ENCODE measurements at places on chromosomes 1 and 21.

GRCh38 chr1:155183775-155184221 lies 10.1 kb downstream of the TRIM46 start:
- no peak for DNase-seq

DNA sequence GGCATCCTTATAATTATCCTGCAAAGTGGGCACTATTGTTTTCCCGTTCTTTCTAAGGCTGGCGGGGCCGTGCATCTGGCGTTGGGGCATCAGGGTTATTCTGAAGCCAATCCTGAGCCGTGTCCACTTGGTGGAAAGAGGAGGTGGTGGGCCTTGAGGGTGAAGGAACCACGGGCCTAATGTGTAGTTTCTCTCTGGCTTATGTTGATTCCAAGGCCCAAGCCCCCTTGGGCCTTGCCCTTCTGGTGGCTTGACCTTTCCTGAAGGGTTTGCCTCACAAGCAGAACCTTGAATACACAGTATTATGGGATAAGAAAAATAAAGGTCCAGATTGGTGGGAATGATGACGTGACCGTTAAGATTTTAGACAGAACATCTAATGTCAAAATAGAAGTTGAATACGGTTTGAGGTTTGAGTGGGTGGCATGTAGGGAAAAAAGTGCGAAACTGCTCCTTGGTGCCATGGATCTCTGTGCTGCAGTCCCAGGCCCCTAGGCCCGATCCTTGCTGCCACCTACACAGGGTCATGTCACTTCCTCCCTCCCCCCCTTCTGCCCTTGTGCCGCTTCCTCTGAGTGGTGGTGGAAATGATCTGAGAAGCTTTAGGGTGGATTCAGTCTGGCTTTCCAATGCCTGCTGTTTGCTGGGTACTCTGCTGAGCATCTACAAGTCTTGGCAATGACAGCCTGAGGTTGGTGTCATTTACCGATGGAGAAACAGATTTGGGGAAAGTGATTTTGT lies 90.5 kb downstream of the PRDM2 start:
- no peak for DNase-seq

DNA sequence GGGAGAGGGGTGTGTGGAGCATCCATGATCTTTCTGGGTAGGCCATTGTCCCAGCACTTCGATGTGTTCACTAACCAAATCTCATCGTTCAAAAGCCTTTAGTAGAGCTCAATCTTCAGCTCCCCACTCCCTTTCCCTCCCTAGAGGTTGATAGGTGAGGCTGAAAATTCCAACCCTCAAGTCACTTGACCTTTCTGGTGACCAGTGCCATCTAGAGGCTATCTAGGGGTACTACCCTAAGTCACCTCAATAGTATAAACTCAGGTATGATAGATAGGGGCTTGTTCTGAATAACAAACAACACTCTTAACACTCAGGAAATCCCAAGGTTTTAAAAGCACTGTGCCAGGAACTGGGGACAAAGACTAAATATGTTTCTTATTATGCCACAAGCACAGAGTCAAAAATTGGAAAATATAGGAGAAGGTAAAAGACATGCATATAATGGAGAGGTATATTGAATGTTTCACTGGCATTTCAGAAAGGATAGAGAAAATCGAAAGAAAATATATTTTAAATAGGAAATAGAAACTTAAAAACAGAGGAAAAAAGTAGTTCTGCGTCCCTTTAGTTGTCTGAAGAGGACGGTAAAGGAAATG lies 42.9 kb upstream of the CD53 start:
- DNase-seq: peak; percentile 11

DNA sequence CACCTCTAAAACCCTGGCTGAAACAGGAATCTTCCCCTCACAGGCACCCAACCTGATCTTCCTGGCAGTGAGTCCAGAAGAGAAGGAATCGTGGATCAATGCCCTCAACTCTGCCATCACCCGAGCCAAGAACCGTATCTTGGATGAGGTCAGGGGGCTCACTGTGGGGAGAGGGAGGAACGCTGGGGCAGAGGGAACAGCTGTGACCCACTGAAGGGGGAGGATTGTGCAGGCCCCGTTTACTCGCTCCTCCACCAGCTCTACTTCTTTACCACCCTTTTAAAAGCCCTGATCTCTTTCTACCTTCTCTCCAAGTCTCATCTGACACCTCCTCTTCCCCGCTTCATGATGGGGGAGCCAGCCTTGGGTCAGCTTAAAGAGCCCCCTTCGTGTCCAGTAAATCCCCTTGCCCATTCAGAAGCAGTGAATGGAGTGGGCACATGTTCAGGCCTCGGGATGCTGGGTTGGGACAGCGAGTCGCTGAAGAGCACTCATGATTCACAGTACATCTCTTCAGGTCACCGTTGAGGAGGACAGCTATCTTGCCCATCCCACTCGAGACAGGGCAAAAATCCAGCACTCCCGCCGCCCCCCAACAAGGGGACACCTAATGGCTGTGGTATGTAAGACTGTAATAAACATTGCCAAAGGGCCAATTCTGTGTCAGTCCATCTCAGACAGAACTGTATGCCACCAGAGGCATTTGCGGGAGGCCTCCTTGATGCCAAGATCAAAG lies 7.3 kb downstream of the PLEKHO1 start:
- no peak for DNase-seq

DNA sequence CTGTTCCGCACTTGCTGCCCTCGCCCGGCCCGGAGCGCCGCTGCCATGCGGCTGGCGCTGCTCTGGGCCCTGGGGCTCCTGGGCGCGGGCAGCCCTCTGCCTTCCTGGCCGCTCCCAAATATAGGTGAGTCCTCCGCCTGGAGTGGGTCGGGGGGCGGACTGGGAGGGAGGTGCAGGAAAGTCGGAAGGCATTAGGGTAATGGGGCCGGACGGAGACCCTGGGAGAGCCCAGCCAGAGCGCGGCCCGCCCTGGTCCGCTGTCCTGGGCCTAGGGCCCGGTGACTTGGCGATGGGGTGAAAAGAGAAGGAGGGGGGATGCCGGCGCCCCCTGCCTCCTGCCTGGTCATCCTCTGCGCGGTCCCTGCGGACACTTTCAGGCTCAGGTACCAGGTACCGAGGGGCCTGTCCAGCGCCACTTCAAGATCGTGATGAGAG lies 243 bp downstream of the ADAM15 start:
- DNase-seq: no peak

- no peak for DNase-seq
Measured at GRCh38 chr1:64223329-64224151, 20.1 kb downstream of the UBE2U start.

DNA sequence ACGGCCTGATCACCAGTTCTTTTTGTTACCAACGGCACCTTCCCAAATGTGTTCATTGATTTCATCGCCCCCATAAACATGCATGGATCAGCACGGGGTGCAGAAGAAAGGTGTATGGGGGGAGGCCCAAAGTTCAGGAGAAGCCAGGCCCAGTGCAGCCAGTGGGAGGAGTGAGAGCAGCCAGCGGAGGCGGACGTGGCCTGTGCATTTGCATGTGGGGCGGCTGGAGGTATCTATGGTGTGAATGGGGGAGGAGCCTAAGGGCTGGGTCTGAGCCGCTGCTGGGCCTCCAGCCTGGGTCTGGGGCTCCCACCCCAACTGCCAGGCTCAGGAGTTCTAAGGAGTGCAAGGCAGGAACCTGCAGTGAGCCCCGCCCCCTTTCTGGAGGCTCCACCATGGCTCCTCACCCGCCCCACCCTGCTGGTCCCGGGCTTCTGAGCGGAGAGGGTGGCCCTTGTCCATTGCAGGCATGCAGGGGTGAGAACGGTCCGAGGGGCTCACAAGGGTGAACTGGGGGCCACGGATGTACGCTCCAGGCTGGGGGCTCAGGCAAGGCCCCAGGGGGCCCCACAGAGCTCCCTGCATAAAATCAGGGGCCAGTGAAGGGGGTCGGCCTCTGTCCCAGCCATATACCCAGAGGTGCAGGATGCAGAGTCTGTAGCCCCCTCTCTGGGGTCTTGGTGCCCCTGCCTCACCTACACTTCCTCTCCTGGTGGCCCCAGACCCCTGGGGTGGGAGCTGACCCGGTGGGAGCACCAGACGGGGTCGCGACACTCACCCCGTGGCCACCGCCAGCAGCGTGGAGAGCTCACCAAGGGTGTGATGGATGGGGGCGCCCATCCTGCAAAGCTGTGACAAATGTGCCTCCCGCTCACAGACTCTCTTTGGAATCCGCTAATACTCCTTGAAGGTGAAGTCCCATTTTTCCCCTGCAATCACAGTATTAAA lies 31.3 kb upstream of the TTC34 start:
- no peak for DNase-seq

DNA sequence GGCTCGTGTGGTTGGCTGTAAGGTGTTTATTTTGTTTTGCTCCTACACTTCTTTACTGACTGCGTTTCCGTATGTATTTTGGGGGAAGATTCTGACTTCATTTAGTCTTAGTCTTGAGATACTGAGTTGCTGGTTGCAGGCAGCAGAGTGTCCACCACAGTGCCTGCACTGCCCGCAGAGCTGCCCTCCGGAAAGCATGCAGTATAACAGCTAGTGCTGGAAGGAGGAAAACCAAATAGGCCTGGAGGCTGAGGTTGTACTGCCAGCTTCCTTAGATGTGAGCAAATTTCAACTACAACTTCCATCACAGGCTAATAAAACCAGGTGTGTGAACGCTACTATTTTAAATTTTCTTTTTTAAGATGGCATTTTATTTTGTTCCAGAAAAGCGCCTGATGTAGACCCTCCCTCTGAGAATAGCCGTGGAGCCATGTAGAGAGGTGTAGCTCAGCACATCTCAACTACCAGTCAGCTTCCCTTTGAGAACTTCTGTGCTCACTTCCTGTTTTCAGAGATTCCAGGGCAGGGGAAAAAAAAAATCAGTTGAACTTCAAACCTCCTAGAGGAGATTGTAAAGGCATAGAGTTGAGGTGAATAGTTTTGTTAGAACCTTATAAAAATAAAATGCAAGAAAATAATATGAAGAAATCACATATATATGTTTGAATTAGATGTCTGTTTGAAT lies 17.6 kb downstream of the LMO4 start:
- DNase-seq: no peak

DNA sequence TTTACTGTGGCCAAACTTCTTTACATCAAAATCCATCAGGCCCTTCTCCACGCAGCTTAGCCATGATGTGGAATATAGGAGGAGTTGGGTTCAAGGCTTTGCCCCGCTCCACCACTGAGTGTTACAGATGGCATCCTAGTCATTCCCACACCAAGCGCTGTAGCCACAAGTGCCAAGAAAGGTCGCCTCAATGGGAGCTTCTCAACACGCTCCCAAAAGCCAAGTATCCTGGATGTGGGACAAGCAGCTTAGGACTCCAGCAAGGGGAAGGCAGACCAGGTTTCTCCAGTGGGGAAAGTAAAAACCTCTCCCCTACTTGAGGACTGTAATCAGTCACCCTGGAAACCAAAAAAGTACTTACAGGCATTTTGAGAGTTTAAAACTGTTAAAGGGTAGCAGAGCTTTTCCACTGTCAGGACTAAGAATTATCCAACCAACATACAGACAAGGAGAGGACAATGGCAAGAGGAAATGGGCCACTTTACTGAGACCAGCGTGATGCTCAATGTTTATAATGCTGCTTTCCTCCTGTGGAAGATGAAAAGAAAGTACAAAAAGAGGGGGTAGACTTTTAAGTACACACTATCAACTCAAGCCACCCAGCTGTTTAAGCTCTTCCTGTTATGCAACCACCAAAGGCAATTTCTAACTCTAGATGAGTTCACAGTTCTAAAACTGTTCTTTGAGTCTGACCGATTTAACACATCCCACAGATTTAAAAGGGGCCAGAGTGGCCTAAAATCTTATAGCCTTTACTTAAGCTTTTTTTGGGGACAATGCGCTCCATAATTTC lies 120.7 kb upstream of the KRTAP19-8 start:
- DNase-seq: no peak

DNA sequence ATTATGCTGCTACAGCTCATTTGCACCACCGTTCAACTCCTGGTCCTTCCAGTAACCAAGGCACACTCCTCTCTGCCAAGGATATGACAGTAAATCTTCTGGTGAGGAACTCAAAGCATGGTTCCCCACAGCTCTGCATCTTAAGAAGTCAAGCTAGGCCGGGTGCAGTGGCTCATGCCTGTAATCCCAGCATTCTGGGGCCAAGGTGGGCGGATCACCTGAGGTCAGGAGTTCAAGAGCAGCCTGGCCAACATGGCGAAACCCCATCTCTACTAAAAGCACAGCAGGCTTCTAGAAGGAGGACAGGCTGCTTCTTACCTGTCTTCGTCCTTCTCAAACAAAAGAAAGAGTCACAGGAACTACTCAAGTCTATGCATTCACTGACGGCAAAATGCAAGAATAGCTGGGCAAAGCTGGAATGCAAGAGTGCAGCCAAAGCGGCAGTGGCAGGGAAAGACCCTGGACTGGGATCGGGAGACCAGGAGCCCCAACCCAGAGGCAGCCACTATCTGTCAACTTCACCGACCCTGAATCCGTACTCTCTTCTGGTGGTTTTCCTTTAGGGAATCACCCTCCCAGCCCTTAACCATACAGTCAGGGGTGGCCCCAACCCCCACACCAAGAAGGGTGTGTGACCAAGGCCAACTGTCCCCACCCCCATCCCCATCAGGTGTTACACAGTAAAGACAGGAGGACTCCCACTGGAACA lies 75.5 kb downstream of the NPHP4 start:
- DNase-seq: no peak

DNA sequence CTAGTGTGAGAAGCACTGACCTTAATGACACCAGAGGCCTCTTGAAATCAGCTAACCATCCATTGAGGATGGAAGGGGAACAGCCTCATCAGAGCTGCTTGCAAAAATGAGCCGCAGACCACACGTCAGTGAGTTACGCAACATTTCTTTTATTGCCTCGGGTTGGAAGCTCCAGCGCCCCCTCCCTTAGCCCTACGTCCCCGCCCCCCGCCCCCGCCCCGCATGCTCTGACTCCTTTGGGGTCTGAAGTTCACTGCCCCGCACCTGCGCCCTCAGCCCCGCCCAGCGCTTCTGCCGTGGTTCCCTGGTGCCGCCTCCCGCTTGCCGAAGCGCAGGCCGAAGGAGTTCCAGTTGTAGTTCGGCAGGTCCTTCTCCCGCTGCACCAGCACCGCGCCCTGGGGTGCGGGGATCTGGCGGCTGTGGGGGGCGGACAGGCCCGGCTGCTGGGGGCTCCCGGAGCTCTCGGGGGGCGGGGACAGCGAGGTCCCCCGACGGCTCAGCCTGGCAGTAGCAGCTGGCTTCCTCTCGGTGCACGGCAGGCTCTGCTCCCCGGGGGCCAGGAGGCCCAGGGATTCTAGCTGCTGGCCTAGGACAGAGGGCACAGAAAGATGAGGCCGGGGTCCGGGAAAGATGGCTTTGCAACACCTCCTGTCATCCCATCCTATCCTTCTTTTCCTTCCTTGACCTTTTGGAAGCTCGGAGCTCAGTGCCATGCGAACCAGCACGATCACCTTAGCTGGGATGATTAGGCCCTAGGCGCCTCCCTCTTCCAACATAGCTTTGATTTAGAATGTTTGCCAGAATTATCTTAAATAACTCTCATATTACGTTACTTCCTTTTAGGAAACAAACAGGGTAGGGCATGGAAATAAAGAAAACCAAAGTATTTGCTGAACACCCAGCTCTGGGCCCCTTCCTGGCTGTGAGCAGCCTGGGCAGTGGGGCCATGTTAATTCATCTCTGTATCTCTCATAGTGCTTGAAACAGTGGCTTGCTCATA lies 5.8 kb downstream of the KISS1 start:
- no peak for DNase-seq

- no peak for DNase-seq
Measured at GRCh38 chr1:245717611-245718010, 562.8 kb downstream of the KIF26B start.

- no peak for DNase-seq
Measured at GRCh38 chr1:151246786-151247185, 7.7 kb upstream of the PSMD4 start.

- DNase-seq: no peak
Measured at GRCh38 chr1:176949033-176949662, 215.4 kb downstream of the ASTN1 start.

Data from activated T-cell treated with anti-CD3 and anti-CD28 coated beads for 4 hours (primary cell).